ENCODE measurements at places on chromosomes 11 and 22. TPM values are rescaled to one million over a fixed set of nuclear protein-coding genes. Genes with fewer than 3 reads are reported as not detected.

DNA sequence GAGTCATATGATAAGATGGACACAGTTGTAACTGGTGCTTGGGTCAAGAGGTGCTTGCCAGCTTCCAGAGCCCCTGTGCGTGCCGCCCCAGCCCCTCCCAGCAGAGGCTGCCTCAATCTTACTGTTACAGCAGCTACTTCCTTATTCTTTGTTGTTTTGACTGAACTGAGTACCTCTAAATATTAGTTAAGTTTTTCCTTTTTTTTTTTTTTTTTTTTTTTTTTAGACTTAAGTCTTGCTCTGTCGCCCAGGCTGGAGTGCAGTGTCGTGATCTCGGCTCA is 8.8 kb downstream of the ZBED4 start:
- no peak for DNase-seq

DNA sequence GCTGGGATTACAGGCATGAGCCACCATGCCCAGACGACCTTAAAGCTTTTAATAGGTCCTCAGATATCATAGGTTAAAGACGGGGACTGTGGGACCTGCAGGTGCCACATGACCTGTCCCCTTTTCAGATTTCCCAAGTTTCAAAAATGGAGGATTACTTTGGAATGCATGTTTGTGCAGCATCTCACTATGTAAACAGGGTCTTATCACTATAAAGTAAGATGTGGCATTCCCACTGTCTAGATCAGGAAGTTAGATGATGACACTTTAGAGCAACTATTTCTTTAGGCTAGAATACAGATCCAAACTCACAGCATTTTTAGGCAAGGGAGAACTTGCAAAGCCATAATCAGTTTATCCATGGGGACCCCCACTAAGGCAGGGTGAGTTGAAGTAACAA is 92.8 kb downstream of the USP35 start:
- DNase-seq: no peak

GRCh38 chr22:39519681-39520225 is 609 bp upstream of the ATF4 start:
- peak; percentile 98 for DNase-seq

DNA sequence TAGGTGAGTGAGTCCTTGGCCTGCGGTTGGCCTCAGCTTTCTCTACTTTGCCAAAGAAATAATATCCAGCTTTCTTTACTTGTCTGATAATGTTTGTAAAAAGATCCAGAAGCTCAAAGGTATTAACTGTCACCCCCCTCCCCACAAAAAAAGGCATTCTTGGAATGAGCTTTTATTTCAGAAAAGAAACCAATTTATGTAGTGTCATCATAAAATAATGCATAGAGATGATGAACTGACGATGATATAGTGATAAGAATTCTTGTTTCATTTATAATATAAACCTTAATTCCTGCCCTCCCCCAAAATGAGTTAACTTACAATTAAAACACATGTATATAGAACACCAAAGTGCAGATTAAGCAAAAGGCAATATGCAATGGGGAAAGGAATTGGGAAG is 191.4 kb downstream of the LARGE1 start:
- no peak for DNase-seq

DNA sequence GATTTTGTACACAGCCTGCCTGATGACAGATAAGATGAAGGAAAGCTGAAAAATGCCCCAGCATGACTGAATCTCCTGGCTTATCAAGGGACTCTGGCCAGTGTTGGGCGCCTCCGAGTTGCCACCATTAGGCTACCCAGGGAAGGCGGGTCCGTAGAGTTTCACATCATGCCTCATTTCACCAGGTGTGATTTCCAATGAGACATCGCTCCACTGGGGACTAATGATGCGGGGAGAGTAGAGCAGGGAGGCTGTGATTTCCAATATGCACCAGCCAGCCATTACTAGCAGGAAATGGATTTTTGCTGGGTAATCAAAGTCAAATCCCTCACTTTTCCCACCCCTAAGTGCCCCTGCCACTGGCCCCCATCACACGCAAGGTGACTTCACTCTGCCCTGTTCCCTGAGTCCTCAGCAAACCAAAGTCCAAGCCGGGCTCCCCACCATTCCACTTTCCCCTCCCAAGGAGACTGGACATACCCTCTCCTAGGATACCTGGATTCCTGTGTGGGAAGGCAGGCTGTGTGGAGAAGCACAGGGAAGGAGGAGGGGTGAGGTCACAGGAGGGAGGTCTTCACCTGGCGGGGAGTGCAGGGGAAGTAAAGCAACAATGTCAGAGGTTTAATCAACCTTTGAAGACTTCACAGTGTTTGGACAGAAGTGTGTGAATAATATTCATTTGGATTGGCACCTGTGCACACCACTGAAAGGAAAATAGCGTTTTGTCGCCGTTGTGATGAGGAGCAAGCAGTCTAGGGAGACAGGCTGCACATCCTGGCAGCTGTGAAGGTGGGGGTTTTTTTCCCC is 613.3 kb upstream of the CADM1 start:
- no peak for DNase-seq

DNA sequence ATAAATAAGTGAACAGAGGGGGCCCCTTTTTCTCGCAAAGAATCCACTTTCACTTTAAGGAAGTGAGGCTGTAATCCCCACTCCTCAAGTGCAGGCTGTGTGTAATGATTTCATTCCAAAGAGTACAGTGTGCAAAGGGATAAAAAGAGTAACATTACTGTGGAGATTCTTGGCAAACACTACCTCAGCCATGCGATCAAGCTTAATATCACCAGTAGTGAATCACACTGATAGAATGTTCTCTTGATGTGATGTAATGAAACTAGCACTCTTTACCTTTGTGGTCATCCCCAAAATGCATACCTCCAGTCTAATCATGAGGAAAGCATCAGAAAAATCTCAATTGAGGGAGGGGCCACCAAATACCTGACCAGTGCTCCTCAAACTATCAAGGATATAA is 246.1 kb upstream of the CHORDC1 start:
- DNase-seq: no peak

GRCh38 chr11:2904153-2905052 is 18.8 kb upstream of the CDKN1C start:
- no peak for DNase-seq

- DNase-seq: peak; percentile 2
These were observed 5.2 kb downstream of the ARRB1 start for GRCh38 chr11:75346296-75346695.

DNA sequence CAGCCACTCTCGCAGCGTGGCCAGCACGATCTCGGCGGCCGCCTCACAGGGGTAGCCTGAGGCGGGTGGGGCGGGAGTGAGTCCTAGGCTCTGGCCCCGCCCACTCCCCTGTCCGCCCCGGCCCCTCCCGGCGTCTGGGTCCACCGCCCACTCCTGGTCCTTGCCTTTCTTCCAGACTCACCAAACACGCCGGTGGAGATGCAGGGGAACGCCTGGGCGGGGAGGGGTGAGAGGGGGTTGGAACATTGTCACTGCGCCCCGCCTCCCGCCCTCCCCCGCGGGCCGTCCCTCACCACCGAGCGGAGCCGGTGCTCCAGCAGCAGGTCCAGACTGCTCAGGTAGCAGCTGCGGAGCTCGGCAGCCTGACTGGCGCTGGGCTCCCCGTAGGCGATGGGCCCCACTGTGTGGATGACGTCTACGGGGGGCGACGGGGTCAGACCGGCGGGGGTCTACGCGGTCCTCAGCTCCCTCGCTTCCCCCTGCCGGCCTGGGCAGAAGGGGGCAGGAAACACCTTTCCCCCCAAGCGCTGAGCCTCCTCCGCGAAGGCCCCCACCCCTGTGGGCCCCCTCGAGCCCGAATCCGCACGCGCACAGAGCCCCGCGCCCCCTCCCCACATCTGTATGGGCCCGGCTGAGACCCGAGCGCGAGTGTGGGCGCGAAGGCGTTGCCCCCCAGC is 13.2 kb downstream of the OTUB1 start:
- DNase-seq: peak; percentile 77

- DNase-seq: no peak
These were observed 139.2 kb downstream of the LRRC4C start for GRCh38 chr11:41320238-41320637.

AIFM3 gene
- polyA plus RNA-seq: 0.69 TPM

RASGRP2 gene
- polyA plus RNA-seq: 78.9 TPM

DNA sequence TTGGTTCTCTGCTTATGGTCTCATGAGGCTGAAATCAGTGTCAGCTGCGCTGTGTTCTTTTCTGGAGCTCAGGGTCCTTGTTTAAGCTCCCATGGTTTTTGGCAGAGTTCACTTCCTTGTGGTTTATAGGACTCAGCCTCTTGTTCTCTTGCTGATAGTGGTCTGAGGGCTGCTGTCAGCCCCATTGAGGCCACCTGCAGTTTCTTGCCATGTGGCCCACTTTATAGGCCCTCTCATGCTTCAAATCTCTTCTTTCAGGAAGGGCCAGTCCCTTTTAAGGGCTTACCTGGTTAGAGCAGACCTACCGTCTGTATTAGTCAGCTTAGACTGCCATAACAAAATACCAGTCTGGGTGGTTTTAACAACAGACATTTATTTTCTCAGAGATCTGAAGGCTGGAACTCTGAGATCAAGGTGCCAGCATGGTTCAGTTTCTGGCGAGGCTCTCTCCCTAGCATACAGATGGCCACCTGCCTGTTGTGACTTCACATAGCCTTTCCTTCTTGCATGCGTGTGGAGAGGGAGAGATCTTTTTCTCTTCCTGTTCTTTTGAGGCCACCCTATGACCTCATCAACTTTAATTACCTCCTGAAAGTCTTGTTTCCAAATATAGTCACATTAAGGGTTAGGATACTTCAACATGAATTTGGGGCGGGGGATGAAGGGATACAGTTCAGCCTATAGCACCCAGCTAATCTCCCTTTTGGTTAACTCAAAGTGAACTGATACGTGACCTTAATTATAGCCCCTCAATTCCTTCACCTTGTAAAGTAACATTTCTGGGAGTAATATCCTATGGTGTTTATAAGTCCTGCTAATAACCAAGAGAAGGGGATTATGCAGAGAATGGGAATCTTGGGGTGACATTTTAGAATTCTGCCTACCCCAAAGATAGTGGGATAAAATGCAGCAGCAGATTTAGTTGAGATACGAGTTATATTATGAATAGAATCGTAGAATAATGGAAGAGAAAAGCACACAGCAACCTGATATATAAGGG is 131.8 kb downstream of the UVRAG start:
- peak; percentile 25 for DNase-seq

- DNase-seq: peak; percentile 64
These were observed 23.9 kb downstream of the TSPAN32 start for GRCh38 chr11:2325719-2326118.

GRCh38 chr11:21866781-21867180 is 326.1 kb upstream of the ANO5 start:
- DNase-seq: no peak

DNA sequence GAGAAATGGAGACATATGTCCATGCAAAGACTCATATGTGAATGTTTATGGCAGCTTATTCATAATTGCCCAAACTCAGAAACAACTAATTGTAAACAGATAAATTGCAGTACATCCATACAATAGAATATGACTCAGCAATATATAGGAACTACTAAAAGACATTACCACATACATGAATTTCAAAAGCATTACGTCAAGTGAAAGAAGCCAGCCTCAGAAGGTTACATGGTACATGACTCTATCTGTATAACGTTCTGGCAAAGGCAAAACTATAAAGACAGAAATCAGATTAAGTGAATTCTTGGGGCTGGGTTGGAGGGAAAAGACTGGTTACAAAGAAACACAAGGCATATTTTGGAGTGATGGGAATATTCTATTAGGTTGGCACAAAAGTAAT is 7.2 kb downstream of the KCTD21 start:
- DNase-seq: no peak

DNA sequence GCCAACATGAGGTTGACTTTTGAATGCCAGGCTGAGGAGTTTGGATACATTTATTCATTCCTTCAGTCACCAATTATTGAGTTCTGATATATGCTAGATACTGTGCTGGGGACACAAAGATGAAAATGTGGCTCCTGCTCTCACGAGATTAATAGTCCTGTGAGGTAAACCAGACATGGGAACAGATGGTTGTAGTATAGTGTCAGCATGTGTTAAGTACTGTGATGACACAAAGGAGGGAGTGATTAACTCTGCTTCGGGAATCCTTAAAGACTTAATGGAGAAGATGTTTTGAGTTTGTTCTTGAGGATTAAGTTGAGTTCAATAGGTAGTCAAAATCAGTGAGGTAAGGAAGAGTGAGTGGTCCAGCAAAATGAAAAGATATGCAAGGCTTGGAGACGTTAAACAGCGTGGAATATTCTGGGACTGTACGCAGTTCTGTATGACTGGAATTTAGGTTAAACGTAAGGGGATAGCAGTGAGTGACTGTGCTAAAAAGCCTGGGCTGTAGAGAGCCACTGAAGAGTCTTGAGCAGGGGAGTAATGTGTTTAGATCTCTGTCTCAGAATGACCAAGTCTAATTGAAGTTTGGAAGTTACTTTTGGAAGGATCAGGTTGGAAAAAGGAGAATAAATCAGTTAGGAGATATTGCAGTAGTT is 11.8 kb downstream of the RNF121 start:
- no peak for DNase-seq

- DNase-seq: peak; percentile 44
These were observed 477 bp downstream of the ZBTB16 start for GRCh38 chr11:114059984-114060391.

- no peak for DNase-seq
These were observed 279.9 kb downstream of the TENM4 start for GRCh38 chr11:79160791-79161403.

MICAL2 gene
- 86.4 TPM for polyA plus RNA-seq

Data from heart left ventricle (tissue), 16 donors.